ENCODE measurements at places on chromosomes 16 and 17.
A peak's percentile ranks its signal among the peaks of the same experiment; 100 is the strongest.

DNA sequence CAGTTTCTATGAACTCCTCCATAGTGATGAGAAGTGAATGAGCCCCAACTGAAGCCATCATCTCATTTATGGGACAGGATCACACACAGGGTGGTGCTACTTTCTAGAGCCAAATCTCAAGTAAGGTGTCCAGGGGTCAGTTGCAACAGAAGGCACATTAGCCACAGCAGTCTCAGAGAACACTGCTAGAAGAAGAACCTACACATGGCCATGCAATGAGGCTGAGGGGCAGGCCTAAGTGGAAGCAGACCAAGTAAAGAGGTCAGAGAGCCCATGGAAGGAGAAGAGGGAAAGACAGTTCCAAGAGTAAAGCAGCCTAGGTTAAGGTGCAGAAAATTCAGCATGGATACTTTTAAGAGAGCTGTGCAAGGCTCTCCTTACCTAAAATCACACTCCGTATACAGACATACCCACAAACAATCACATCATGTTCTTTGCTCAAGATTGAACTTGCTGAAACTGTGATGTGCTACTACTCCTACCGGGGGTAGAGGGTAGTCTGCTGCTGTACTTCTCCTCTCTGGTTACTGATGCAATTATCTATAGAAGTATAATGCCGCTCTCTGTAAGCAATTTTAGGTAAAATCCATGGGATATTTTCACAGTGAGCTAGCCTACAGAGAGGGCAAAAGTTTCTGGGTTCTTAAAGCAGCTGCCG, 1.7 kb downstream of the ABCA8 start:
- H3K4me1 ChIP-seq = no peaks in the 10 kb centered on the region
- H3K36me3 ChIP-seq = no peaks in the 10 kb centered on the region
- no peak overlapping the region for H3K4me3 ChIP-seq
- no peak for DNase-seq

- H3K27ac ChIP-seq = peak overlapping the region; percentile 96
- H3K27me3 ChIP-seq = no peaks in the 10 kb centered on the region
- no peaks in the 10 kb centered on the region for H3K36me3 ChIP-seq
- DNase-seq = peak; percentile 16
Measured at GRCh38 chr16:4537376-4538343, 913 bp downstream of the CDIP1 start.

DNA sequence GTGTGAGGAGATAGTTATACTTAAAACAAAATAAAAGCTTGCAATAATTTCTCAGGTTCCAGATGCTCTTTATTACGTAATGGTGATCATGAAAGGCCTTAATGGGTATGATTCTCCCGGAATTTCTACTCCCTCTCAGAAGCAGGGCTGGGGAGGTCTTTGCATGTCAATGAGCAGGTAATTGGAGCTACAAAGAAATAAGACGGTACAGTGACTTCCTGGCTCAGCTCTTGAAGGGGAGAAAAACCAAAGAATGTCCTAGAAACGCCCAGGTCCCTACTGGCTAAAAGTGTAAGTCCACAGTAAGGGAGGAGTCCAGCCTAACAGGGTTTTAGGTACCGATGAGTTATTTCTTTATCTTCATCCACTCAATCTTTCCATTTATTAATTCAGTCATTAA, 390.9 kb downstream of the TMEM114 start:
- no peaks in the 10 kb centered on the region for H3K4me1 ChIP-seq
- no peaks in the 10 kb centered on the region for H3K27me3 ChIP-seq
- H3K4me3 ChIP-seq = no peak overlapping the region
- H3K36me3 ChIP-seq = no peaks in the 10 kb centered on the region

- H3K27me3 ChIP-seq = no peaks in the 10 kb centered on the region
- no peak overlapping the region for H3K27ac ChIP-seq
- no peak overlapping the region for H3K4me3 ChIP-seq
- no peaks in the 10 kb centered on the region for H3K36me3 ChIP-seq
Measured at GRCh38 chr16:239948-240277, 5.3 kb downstream of the FAM234A start.

DNA sequence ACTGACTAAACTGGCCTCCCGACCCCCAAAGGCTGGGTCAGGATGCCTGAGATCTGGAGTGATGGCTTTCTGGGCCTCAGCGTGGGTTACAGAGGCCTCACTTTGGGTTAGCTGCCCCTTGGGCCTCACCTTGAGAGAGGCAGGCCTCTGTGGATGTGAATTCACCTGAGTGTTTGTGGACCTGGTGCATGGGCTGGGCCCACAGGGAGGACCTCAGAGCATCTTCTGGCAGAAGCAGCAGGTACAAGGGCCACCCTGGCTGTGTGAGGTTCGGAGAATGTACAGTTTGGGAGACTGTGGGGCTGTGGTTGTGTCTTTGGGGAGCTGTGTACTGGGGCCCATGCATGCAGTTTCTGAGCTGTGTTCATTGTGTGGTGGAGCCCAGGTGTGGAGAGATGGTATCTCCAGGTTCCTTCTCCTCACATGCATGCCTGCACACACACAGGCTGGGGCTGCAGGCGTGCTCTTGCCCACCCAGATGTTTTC, 18.3 kb downstream of the RARA start:
- peaks cover 78% of the 10 kb centered on the region for H3K4me1 ChIP-seq
- peak overlapping the region; percentile 91 for H3K27ac ChIP-seq
- DNase-seq = no peak
- H3K27me3 ChIP-seq = no peaks in the 10 kb centered on the region
- H3K4me3 ChIP-seq = peak overlapping the region; percentile 47

DNA sequence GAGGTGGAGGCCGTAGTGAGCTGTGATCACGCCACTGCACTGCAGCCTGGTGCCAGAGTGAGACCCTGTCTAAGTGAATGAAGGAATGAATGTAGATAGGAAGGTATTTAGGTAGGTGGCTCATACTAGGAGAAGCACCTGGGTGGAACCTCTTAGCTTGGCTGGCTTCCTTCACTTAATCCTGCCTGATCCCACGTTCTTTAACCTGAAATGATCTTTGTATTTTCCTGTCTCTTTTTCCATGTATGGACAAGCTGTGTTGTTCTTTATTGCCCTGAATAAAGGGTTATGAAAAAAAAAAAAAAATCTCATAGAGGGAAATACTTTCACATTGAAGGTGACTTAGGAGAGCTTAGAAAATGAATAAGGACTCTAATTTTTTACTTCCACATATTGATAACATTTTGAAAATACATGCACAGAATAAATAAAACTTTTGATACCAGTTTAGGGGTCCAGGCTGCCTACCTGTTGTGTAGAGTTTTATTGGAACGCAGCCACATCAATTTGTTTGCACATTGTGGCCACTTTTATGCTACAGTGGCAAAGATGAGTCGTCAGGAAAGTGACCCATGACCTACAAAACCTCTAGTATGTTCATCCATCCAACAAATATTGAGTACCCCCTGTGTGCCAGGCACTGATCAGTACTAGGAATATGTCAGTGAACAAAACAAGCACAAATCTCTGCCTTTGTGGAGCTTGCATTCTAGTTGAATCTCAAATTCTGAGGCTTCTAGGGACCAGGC, 44.6 kb downstream of the VPS35L start:
- no peaks in the 10 kb centered on the region for H3K36me3 ChIP-seq
- H3K27me3 ChIP-seq = no peaks in the 10 kb centered on the region
- no peak overlapping the region for H3K27ac ChIP-seq

GRCh38 chr16:24854607-24855171, 8.9 kb downstream of the SLC5A11 start:
- no peak overlapping the region for H3K27ac ChIP-seq
- DNase-seq = no peak
- H3K4me3 ChIP-seq = no peak overlapping the region
- H3K36me3 ChIP-seq = no peaks in the 10 kb centered on the region

- no peaks in the 10 kb centered on the region for H3K4me1 ChIP-seq
- no peaks in the 10 kb centered on the region for H3K36me3 ChIP-seq
- peak; percentile 65 for DNase-seq
- no peaks in the 10 kb centered on the region for H3K27me3 ChIP-seq
- peak overlapping the region; percentile 40 for H3K4me3 ChIP-seq
Measured at GRCh38 chr17:30104575-30105339, 11.9 kb upstream of the NSRP1 start.

DNA sequence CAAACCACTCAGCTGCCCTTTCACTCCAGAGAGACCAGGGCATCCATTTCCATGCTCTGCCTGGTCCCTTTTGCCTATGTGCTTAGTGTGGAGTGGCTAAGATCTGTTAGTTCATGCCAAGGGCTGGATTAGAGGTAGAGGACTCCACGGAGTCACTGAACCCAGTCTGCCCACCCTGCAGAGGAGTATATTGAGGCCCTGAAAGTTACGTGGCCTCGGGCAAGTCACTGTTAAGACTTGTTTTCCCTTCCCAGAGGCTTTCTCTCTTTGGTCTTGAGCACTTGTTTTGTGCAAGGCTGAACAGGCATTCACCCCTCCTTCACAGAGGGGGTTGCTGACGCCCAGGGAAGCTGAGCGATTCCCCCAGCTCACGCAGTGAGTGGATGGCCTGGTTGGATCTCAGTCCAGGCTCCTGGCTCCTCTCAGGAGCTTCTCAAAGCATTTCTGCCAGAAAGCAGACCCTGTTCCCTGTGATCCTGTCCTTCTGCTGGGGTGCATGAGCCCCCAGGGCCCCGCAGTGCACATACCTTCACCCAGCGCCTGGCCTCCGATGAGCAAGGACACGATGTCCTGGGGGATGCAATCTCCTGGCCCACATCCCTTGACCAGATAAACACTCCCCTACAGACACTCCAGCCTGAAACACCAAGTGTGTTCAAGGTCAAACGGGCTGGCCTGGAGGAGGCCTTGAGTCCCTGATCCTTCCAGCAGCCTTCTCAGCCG, 153.4 kb upstream of the GSE1 start:
- DNase-seq = no peak

- H3K4me3 ChIP-seq = no peak overlapping the region
- DNase-seq = no peak
- H3K4me1 ChIP-seq = no peaks in the 10 kb centered on the region
- H3K36me3 ChIP-seq = peaks cover 27% of the 10 kb centered on the region
- no peak overlapping the region for H3K27ac ChIP-seq
Measured at GRCh38 chr17:75572713-75573539, 14.7 kb upstream of the MYO15B start.

- no peaks in the 10 kb centered on the region for H3K27me3 ChIP-seq
- no peak overlapping the region for H3K27ac ChIP-seq
- H3K4me3 ChIP-seq = no peak overlapping the region
- no peak for DNase-seq
Measured at GRCh38 chr16:12193692-12194091, 217.2 kb downstream of the SNX29 start.

DNA sequence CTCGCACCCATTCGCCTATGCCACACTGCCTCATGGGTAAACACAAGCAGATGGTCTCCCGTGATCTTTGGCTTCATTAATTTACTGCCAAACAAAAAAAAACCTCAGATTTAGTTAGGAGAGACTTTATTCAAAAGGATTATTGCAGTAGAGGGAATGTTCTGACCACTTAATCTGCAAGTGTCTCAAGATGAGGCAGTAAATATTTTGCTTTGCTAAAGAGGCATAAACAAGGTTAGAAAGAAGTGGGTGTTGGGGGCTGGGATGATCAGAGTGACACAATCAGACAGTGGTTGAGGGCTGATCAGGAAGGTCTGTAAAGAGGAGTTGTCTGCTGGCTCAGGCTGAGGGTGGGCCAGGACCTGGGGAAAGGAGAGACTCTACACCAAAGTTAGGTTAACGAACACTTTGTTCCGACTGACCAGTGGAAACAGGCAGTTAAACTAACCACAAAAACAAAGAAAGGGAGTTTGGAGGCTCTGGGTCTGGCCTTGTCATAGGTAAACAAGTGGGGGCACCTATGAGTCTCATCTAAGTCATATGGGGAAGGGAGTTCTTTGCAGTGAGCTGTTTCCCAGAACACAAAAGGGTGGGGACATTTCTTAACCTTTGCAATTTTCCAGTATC, 28.5 kb downstream of the HSD17B2 start:
- no peak overlapping the region for H3K4me3 ChIP-seq
- no peaks in the 10 kb centered on the region for H3K27me3 ChIP-seq
- no peaks in the 10 kb centered on the region for H3K4me1 ChIP-seq
- H3K36me3 ChIP-seq = no peaks in the 10 kb centered on the region
- no peak for DNase-seq

DNA sequence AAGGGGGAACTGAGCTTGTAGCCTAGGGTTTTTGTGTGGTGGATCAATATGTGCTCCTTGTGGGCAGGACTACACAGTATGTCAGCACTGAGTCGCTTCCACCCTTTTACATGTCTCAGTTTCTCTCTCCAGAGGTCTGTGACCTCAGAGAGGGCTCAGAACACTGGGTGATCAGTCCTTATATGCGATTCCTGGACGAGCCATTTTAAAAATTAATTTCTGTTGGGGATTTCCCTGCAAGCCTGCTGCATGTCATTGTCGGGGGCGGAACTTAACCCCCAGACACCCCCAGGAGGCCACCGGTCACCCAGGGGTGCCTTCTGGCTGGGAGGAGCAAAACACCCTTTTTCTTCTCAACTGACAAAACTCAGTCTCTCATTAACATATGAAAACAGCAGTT, 14.1 kb downstream of the DHRS7B start:
- no peak for DNase-seq
- no peak overlapping the region for H3K4me3 ChIP-seq
- no peaks in the 10 kb centered on the region for H3K4me1 ChIP-seq
- H3K36me3 ChIP-seq = no peaks in the 10 kb centered on the region
- H3K27ac ChIP-seq = no peak overlapping the region
- no peaks in the 10 kb centered on the region for H3K27me3 ChIP-seq

DNA sequence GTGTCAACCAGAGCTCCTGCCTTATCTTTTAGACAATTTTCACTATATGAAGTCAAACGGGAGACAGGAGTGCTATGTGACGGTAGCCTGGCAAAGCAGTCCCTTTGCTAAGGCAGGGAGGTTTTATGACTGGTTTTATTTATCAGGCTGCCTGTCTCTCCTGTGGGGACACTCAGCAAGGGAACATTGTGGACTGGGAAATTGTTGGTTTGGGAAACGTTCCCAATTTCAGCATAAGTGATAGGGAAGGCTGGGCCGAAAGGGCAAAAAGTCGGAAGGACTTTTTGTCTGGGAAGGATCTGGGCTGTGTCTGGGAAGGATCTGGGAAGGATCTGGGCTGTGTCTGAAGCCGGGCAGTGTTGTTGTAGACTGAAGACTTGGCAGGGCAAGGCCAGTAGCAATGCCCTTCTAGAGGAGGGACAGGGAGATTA, 211.2 kb downstream of the PARN start:
- H3K4me3 ChIP-seq = no peak overlapping the region
- no peak for DNase-seq
- no peak overlapping the region for H3K27ac ChIP-seq
- H3K27me3 ChIP-seq = no peaks in the 10 kb centered on the region
- H3K36me3 ChIP-seq = no peaks in the 10 kb centered on the region
